ENCODE measurements at places on chromosomes 5 and 9.

- no peak for DNase-seq
These were observed 145.3 kb upstream of the FST start for GRCh38 chr5:53335115-53335514.

GRCh38 chr5:13945271-13945670, 783 bp upstream of the DNAH5 start:
- no peak for DNase-seq

DNA sequence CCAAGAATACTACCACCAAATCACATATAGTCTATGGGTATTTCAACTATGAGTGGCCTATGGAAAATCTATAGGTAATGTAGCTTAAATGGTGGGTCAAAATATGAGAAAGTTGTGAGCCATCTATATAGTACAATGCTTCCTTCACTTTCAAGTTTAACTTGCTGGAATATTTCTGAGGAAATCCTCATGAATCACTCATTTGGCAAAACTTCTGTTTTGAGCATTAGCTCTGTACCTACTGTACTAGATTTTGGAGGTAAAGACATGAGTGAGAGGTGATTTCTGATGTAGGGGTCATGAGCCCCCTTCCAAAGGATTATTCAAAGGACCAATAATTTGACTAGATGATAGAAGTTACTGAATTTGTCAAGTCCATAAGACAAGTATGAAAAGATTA, 80.6 kb upstream of the DAB2 start:
- no peak for DNase-seq

GRCh38 chr9:137799630-137799983, 78.0 kb upstream of the CACNA1B start:
- no peak for DNase-seq

DNA sequence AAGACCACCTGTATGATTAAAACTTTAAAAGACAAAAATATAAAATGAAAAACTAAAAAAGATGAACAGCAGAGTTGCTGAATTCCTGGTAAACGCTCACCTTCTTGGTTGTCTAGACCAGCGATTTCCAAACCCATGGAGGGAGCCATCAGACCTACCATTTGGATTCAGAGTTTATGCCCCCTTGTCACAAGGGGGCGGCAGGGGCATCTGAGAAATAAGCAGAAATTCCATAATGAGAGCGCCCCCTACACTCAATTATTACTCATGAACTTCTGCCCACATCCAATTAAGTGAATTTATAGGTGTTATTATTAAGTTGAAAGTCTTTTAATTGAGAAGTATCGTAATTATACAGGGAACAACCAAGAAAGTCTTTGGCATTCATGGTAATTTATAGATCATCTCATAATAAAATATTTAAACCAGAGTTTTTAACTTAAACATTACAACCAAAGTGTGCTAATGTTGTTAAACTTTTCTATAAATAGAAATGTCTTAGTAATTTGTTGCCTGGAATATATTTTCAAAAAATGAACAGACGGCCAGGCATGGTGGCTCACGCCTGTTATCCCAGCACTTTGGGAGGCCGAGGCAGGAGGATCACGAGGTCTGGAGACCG, 35.2 kb upstream of the SPATA31C2 start:
- peak; percentile 31 for DNase-seq

DNA sequence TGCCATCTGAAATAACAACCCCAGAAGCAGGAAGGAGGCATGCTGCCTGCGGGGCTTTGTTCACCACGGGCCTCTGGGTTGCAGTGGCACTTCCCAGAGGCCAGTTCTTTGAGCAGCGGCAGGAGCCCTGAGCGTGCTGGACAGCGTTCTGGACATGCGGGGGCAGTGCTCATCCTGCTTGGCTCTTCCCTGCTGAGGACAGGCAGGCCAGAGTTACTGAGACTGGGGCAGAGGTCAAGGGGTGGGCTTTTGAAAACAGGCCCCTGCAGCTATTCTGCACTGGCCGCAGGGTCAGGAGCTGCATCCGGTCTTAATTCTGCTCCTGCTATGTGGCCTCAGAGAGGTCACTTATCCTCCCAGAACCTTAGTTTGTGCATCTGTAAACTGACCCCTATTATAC, 258.6 kb downstream of the FSTL4 start:
- no peak for DNase-seq

DNA sequence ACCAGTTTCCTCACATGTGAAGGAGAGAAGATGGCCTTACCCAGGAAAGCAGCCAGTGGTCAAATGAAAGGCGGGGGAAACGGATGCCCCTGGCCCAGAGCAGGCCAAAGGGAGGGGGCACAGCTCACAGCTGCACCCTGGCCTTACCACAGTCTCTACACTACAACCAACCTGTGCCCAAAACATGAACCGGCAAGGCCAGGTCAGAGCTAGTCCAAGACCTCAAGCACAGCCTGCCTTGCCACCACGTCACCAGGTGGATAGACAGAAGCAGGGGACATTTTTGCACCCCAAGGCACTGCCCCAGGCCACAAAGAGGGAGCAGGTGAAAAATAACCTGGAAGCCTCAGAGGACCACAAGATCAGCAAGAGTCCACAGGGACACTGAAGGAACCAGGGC, 4.5 kb downstream of the GRIN1 start:
- DNase-seq: no peak

DNA sequence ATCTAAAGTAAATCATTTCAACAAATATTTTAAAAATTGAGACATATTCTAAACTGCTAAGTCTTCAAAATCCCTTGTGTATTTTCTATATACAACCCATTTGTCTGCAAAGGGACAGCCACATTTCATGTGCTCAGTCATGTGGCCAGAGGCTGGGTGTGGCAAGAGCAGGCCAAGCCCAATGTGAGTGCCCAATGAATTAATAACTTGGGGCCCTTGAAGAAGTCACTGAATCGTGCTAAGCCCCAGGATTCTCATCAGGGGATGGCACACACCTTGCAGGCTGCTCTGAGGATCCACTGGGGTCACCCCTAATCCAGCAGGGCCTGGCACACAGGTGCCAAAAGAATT, 78.2 kb upstream of the SMIM23 start:
- no peak for DNase-seq

DNA sequence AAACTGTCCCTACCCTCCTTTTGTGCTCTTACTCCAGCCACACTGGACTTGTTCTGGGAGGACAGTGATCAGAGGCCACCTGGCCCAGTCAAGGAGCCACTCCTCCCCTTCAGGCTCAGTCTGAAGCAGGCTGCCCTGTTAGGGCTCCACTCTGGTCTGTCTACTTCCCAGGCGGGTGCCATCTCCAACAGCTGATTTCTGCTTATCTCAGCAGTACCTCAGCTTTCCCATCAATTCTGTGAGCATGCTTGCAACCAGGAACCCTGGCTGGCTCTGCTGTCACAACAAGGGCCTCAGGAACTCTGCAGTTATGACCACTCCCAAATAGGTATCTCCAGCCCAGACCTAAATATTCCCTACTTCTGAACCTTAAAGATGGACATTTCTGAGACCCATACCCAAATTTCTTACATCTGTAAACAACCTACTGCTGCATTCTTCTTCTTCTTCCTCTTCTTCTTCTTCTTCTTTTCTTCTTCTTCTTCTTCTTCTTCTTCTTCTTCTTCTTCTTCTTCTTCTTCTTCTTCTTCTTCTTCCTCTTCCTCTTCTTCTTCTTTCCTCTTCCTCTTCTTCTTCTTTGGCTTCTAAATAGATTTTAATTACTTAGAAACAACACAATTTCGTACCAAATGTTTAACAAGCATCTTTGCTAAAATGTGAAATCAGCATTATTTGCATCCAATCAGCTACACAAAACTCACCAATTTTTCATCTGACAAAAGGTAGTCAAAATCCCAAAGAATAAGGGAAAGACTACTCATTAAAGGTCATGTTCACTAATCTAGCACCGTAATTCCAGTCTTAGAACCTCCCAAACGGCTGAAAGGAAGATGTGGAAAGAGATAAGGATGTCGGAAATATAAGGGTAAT, 13.6 kb upstream of the SLC22A4 start:
- DNase-seq: no peak

GRCh38 chr5:171895081-171895480, 109.5 kb downstream of the SMIM23 start:
- no peak for DNase-seq

GRCh38 chr5:150589862-150590601, 50.4 kb upstream of the SYNPO start:
- no peak for DNase-seq

- no peak for DNase-seq
These were observed 22.0 kb downstream of the ALDH1A1 start for GRCh38 chr9:72930828-72931227.

DNA sequence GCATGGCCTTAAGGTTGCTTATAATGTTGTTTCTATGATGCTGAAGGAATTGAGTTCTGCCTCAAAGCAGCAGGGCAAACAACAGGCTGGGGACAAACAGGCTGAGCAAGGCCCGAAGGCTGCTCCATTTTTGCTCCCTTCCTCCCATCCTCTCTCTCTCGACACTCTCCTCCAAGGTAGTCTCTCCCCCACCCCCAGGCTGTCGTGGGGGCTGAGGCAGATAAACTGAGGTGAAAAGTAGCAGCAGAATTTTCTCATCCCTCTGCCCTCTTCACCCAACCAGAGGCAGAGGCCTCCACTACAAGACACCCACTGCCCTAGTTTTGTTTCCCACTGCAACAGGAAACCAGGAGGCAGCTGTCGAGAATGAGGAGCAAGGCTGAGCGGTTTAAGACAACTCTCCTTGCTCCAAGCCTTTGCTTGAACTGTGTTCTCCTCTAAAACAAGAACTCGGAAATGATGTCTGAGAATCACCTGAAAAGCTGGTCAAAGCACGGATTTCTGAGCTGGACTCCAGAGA, 13.5 kb upstream of the GNA14 start:
- no peak for DNase-seq
